Stimulated activated CD4-positive, alpha-beta T cell treated with anti-CD3 and anti-CD28 coated beads, Interleukin-1b, Interleukin-23, amount 100 ng/mL, for 1 hour (primary cell): ENCODE measurements at places on chromosomes 12 and 14.

- DNase-seq: no peak
These were observed 161.0 kb downstream of the CEP128 start for GRCh38 chr14:80780500-80780899.

DNA sequence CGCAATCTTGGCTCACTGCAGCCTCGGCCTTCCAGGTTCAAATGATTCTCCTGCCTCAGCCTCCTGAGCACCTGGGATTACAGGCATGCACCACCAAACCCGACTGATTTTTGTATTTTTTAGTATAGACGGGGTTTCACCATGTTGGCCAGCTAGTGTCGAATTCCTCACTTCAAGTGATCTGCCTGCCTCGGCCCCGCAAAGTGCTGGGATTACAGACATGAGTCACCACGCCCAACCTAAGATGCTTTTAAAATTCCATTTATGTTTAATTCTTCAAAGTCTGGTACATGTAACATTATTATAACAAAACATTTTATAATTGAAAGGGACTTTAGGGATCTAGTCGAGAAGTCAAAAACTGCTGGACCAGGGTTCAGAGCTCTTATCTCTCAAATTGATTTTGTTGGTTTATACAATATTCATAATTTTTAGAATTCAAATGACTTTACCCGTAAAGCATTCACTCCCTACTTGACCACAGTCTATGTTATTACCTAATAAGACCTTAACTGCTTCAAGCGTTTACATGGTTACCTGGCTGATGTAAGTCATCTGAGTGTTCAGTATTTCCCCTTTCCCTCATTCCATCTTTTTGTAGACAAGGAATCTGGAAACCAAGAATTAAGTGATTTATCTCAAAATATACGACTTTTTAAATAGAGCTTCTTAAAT is 28.2 kb downstream of the RAP1B start:
- no peak for DNase-seq

DNA sequence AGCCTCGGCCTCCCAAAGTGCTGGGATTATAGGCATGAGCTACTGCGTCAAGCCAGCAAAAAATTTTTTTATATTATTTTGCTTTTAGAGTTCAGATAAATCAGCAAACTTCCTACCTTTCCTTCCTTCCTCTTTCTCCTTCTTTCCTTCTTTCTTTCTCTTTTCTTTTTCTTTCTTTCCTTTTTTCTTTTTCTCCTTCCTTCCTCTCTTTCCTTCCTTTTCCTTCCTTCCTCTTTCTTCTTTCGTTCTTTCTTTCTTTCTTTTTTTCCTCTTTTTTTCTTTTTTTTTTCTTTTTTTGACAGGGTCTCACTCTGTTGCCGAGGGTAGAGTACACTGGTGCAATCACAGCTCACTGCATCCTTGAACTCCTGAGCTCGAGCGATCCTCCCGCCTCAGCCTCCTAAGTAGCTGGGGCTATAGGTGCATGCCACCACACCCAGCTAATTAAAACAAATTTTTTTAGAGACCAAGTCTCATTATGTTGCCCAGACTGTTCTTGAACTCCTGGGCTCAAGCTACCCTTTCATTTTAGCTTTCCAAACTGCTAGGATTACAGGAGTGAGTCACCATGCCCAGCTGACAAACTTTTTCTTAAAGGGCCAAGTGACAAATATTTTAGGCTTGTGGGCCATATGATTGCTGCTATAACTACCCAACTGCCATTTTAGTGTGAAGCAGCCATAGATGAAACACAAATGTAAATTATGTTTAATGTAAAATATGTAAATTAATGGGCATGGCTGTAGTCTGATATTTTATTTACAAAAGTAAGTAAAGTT is 7.1 kb upstream of the WASHC4 start:
- no peak for DNase-seq

GRCh38 chr12:3492793-3493042 is 1.7 kb downstream of the PRMT8 start:
- no peak for DNase-seq

DNA sequence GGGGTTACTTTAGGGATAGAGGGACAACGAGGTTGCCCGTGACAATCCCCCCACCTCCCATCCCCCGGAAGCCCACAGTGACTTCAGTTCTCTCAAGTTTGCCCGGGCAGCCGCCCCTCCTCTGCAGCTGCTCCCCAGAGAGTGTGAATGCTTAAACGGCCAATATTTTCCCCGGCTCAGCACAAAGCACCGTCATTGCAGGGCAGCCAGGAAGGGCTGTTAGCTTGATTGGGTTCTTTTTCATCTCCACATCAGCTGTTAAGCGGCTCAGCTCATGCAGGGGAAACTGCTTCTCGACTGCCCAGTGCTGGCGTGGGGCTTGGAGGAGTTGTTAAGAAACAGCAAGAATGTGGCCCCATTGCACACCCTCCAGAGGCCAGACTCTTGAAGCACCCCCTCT is 120.5 kb upstream of the NCOR2 start:
- DNase-seq: no peak
